ENCODE measurements at places on chromosomes 6 and 20. TPM values are rescaled to one million over a fixed set of nuclear protein-coding genes. Genes with fewer than 3 reads are reported as not detected.
A peak's percentile ranks its signal among the peaks of the same experiment; 100 is the strongest.

GRCh38 chr6:142374965-142375733 lies 73.3 kb downstream of the ADGRG6 start:
- peak; percentile 99 for DNase-seq

- peak; percentile 37 for DNase-seq
Measured at GRCh38 chr6:47288267-47289090, 21.2 kb downstream of the TNFRSF21 start.

GRCh38 chr6:74466572-74466971 lies 739.3 kb downstream of the COL12A1 start:
- no peak for DNase-seq

Gene SLC17A3
- total RNA-seq = 5.6 TPM

- DNase-seq = no peak
Measured at GRCh38 chr6:110475066-110475653, 1.3 kb downstream of the SLC22A16 start.

DNA sequence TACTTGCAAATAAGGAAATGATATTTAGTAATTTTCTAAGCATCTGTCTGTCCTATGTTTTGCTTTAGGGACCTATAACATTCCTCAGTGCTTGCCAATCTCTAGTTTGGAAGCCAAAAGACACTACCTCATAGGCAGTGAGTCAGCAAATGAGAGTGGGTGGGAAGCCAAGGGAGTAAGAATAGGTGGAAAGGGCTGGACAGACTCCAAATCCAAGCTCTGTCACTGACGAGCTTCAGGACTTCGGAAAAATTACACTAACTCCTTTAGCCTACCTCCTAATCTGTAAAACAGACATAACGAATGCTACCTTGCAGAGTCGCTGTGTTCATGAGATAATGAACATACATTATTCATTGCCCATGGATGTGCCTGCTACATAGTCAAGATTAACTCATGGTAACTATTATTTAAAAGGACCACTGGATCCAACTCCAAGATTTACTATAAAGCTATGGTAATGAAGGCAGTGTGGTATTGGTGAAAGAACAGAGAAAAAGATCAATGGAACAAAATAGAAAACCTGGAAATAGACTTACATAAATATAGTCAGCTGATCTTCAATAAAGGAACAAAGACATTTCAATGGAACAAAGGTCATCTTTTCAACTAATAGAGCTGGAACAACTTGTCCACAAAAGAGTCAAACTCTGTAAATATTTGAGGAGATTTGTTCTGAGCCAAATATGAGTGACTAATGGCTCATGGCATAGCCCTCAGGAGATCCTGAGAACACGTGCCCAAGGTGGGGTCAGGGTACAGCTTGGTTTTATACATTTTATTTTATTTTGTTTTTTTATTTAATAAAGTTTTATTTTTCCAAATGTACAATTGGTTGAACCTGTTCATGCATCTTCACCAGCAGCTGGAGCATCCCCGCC lies 64.1 kb downstream of the FAM50B start:
- DNase-seq = peak; percentile 97

GRCh38 chr6:106512968-106513574 lies 116.2 kb downstream of the RTN4IP1 start:
- no peak for DNase-seq

DNA sequence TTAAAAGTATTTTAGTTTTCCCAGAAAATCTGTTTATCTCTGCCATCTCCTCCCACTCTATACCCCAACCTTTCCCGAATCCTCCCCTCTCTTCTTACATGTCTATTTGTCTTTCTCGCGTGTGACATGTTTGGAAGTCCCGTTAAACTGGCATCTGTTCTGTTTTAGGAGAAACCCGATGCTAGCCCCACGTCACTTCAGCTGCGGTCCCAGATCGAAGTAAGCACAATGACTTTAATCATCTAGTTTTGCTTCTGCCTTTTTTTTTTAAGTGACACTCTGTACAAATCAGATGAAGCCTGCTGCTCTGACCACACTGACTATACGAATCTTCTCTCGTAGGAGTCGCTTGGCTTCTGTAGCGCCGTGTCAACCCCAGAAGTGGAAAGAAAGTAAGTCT lies 97.4 kb downstream of the SASH1 start:
- DNase-seq = no peak

- DNase-seq = no peak
Measured at GRCh38 chr6:154554491-154554890, 44.0 kb upstream of the CNKSR3 start.

Gene HLA-DQB1
- 1.8 TPM for total RNA-seq

Gene OVOL2
- 2.1 TPM for total RNA-seq

- DNase-seq = peak; percentile 67
Measured at GRCh38 chr6:12289365-12289919, 719 bp upstream of the EDN1 start.
